AG04450 (cell line): ENCODE measurements at places on chromosomes 16 and 17. TPM values are rescaled to one million over a fixed set of nuclear protein-coding genes. Genes with fewer than 3 reads are reported as not detected.
A peak's percentile ranks its signal among the peaks of the same experiment; 100 is the strongest.

Gene CEMP1
- not detected in 2 replicates for polyA plus RNA-seq

Gene CDK12
- polyA plus RNA-seq, result 21.7 and 24.3 TPM in 2 replicates

Gene CLEC10A
- not detected in 2 replicates for polyA plus RNA-seq

DNA sequence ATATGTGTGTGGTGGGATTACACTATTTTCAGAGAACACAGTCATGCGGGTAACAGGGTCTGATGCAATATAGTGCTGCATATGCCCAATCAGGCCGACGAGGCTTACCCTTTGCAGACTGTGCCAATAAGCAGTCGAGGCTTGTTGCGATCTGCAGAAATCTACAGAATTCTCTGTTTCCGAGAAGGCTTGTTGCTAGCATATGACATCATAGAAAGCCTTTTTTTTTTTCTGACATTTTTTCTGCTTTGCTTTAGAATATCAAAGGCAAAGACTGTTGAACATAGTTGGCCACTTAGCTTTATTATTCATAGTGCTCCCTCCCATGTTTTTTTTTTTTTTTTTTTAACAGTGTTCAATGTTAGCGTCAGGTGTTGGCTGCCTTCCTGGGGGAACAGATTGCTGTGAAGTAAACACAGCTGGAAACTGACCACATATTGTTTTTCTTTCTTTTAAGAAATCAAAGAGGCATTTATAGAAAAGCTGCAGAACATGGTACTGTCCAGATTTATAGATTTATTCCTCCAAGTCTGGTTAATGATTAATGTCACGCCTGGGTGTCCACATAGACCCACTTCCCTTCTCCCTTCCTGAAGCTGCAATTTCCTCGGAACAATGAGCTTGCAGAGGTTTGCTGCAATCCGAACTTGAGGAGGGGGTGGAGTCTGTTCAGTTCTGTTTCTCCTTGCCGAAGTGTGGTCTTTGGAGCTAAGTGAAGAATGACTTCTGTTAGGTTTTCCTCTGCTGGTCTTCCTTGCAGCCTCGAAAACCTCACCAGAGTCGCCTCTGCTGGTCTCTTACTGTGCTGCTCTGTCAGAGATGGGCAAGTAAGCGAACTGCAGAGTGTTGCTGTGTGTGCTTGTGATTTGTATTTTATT is 87.3 kb downstream of the MAP2K6 start:
- DNase-seq, result peak; percentile 82

DNA sequence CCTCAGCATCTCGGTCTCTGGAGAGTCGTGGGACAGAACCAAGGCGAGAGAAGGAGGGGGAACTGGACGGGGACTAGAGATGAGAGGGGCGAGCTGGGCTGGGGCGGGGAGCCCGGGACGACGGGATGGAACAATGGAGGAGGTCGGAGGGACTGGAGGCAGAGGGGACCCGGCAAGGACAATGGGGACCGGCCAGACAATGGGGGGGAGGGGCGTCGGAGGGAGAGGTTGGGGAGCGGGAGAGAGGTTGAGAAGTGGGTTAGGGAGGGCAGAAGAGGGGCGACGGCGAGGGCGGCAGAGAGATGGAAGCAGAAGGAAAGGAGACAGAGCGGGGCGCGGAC is 719 bp downstream of the NGFR start:
- DNase-seq, result no peak

- DNase-seq, result no peak
Observed at GRCh38 chr16:89565506-89566372, 5.3 kb downstream of the RPL13 start.

DNA sequence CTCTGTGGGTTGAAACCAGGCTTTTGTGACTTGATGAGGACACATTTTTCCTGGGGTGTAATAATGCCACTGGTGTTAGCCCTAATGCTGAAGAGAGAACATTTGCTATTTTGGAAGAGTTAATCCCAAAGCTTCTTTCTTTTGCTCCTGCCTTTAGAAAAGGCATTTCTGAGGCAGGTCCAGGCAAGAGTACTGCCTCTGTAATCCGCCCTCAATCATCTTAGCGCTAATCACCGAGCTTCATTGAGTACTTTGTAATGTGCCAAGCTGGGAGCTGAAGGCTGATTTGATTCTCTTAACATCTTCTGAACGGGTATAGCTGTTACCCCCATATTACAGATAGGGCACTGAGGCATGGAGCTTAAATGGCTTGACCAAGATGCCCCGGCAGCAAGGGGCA is 60.3 kb downstream of the AKAP1 start:
- DNase-seq, result no peak
